M059J (cell line): ENCODE measurements at places on chromosomes 12 and 14. TPM values are rescaled to one million over a fixed set of nuclear protein-coding genes. Genes with fewer than 3 reads are reported as not detected.

AKAP5 gene
- total RNA-seq = 3.9 and 4.9 TPM in 2 replicates

CLEC7A gene
- total RNA-seq = 38.9 and 40.5 TPM in 2 replicates

RDH16 gene
- total RNA-seq = not detected in 2 replicates

GSG1 gene
- not detected in 2 replicates for total RNA-seq

GZMH gene
- total RNA-seq = not detected in 2 replicates

TCL1B gene
- not detected in 2 replicates for total RNA-seq

FOXN4 gene
- total RNA-seq = not detected in 2 replicates

RD3L gene
- not detected in 2 replicates for total RNA-seq

PPM1A gene
- total RNA-seq = 20.0 and 23.4 TPM in 2 replicates

PPP1R36 gene
- 0.10 and 0.89 TPM in 2 replicates for total RNA-seq

KRT6C gene
- not detected in 2 replicates for total RNA-seq

PARPBP gene
- total RNA-seq = 14.7 and 22.3 TPM in 2 replicates

CLEC9A gene
- 0.07 TPM in 1 of 2 replicates, not detected in the other for total RNA-seq

ANAPC7 gene
- 70.9 and 71.0 TPM in 2 replicates for total RNA-seq

SLC6A15 gene
- total RNA-seq = 0.27 TPM in 1 of 2 replicates, not detected in the other
